ENCODE measurements at places on chromosomes 5 and 9. TPM values are rescaled to one million over a fixed set of nuclear protein-coding genes. Genes with fewer than 3 reads are reported as not detected.

Gene GBGT1
- 15.5 TPM for total RNA-seq

- DNase-seq = no peak
Measured at GRCh38 chr5:17367256-17367840, 130.7 kb upstream of the TAF11L2 start.

- no peak for DNase-seq
Measured at GRCh38 chr5:28574606-28575005, 1536.2 kb upstream of the CDH9 start.

GRCh38 chr9:4984171-4984620 lies 876 bp upstream of the JAK2 start:
- no peak for DNase-seq

DNA sequence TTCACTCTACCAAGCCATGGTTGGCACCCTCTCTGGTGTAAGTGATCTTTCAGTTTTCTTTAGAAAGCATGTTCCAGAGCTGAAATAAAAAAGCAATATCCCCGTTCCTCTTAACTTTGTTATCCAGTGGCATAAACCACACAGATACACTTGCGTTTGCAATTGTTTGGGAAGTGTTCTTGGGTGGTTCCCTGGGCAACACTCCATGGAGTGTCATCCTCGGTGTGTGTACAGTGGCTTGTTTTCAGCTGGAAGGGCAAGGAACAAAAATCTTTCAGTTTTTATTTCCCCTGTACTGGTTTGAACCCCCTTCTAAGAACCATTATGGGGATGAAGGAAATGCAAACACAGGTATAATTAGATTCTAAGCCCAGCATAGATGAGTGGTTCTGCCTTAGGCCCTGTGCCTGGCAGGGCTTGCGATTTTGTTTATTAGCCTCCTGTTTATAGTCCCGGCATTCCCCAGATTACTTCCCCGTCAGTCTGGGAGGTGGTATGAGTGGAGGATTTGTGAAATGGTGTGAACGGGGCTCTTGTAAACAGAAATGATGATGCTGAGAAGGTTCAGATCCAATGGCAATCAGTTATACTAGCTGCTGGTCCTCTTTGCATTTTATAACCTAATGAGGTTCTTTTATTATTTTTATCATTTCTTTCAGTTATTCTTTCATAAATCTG lies 76.0 kb upstream of the CD180 start:
- no peak for DNase-seq

DNA sequence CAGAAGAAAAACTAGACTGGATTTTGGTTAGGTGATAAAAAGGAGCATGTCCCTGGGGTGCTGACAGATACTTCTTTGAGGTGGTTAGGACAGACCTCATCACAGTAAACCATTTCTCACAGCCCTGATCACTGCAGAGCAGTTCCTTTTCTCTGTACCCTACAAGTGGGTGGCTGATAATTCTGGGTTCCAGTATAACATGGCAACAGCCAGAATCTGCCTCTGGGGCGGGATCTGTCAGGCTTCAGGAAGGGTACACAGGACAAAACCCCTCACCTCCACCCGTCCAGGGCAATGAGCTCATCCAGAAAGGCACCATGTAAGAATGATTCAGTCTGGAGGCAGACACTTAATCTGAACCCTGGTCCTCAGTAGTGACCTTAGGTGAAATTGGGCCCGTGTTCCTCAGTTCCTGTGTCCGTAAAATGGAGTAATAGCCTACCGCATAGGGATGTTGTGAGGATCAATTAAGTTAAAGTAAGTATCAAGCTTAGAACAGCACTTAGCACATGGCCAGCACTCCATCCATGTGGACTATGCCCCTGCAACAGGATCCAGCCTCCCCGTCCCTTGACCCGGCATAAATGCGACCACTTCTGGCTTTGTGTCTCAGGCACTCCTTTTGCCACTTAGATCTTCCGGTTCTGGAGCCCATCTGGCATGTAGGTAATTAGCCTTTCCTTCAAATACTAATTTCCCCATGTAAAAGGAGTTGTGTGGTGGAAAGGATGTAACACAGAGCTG lies 129.2 kb downstream of the LHFPL2 start:
- DNase-seq = no peak

DNA sequence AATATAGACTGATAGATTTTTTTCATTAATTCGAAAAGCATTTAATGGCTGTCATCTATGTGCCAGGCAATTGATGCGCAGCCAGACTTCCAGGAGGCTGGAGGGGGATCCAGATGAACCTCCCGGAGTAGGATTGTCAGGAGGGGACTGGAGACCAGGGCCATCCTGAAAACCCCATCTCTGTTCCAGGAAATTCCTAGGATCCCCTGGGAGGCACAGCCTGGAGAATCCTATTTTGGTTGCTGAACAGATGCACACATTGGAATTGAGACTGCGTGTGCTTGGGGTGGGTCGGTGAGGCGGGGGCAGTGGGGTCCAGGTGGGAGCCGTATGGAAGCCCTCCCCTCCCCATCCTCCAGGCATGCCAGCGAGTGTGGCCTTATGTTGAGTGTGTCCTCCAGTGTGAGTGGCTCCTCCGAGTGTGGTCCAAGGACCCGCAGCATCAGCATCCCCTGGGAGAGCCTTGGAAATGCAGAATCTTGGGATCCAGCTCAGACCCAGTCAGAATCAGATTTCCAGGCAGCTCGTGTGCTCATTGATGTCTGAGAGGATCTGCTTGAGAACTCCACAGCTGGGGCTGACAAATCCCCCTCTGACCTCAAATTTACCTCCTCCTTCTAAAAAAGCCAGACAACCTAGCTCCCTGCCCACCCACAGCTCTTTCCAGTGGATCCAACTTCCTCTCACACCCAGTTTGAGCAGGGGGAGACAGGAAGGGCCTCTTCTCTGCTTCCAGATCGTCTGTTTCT lies 38.7 kb downstream of the ROPN1L start:
- DNase-seq = no peak

DNA sequence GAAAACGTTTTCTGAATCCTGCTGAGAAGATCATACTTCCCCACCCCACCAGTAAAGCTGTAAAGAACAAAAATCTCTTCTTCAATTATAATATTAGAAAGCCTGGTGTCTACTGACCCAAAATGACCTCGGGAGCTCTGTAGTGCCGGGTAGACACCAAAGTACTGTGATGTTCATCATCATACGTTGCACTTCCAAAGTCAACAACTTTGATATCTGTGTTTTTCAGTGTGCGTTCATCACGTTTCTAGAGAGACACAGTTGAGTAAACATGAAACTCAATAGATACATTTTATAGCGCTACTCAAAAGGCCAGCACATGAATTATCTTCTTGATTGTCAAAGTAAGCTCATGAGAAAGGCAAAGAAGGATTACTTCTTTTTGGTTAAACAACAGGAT lies 14.6 kb downstream of the CLK4 start:
- no peak for DNase-seq

DNA sequence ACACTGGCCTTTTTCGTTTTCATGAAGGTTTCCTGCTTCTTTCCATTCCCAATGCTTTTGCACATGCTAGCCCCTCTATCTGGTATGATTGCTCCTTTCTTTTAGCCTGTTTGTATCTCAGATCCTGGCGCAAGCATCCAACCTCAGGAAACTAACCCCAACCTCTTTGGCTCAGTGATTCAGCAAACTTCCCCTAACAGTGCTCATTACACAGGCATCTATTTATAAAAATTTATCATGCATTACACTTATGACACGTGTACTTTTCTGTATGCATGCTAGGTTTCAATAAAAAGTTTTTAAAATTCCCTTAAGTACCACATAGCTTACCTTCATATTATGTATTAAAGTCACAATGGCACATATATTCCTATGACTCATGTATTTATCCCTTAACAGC lies 218.9 kb downstream of the EPB41L4A start:
- DNase-seq = no peak

GRCh38 chr9:123033864-123034601 lies 566 bp downstream of the GPR21 start:
- DNase-seq = no peak

GRCh38 chr5:34483442-34484033 lies 172.6 kb upstream of the RAI14 start:
- no peak for DNase-seq

DNA sequence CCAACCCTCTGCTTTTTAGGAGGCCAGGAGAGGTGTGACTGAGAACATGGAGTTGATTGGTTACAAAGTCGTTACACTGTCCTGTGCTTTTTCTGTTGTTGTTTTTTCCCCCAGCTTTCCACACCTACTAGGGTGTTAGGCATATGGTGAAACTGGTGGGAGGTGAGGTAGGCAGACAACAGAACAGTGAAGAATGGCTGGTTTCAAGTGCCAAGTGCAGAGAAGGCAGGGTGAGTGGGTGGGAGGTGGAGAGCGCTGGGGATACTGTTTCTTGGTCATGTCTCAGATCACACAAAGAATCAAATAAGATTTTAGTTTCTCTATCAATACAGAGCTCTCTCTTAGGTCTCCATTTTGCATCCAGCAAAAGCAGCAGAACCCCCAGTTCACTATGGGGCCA lies 2.2 kb upstream of the SPTAN1 start:
- no peak for DNase-seq
